ENCODE measurements at places on chromosomes 3 and 15. TPM values are rescaled to one million over a fixed set of nuclear protein-coding genes. Genes with fewer than 3 reads are reported as not detected.

COL6A5 gene
- total RNA-seq = not detected

IGF2BP2 gene
- total RNA-seq = 7.3 TPM

MYNN gene
- total RNA-seq = 16.8 TPM

NR2E3 gene
- 0.24 TPM for total RNA-seq

TMOD2 gene
- total RNA-seq = 28.5 TPM

TRIM59 gene
- total RNA-seq = 1.4 TPM

FGF12 gene
- total RNA-seq = 3.1 TPM

SLC51A gene
- total RNA-seq = not detected

LRRC31 gene
- not detected for total RNA-seq

DNA sequence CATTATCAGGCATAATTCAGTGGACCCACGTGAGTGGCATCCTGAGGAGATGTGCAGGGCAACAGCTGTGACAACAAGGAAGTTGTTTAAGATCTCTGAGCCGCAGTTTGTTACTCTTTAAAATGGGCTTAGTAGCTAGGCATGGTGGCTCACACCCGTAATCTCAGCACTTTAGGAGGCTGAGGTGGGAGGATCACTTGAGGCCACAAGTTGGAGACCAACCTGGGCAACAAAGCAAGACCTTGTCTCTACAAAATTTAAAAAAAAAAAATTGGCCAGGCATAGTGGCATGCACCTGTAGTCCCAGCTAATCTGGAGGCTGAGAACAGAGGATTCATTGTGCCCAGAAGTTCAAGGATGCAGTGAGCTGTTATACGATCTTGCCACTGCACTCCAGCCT, 12.2 kb downstream of the SUCLG2 start:
- DNase-seq = no peak

DNA sequence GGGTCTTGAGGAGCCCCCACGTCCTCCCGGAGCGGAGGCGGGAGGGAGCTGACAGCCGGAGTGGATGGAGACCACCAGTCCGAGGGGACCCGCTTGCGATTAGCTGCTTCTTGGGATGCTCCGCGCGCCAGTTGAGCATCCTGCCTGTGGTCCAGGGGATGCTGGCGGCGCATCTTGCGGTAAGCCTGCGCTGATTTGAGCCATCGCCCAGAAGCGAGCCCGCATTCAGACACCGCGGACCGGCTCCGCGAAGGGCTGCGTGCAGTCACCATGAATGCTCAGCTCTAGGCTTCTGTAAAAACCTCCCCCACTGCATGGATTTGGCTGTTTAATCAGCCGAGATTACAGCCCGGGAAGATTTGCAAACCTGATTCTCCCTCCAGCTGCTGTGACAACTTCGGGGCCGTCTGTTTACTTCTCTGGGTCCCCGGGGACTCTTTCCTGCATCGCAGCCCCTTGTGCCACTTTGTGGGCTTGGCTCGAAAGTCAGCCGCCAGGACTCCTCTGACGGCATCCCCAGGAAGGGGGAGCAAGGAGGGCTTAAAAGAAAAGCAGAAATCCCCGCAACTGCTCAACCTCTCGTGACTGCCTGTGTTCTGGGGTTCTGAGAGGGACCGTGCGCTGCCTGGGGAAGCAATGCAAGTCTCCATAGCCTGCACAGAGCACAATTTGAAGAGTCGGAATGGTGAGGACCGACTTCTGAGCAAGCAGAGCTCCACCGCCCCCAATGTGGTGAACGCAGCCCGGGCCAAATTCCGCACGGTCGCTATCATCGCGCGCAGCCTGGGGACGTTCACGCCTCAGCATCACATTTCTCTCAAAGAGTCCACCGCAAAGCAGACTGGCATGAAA, 171.1 kb downstream of the KCNAB1 start:
- no peak for DNase-seq

GRCh38 chr3:16432714-16433113, 80.8 kb downstream of the RFTN1 start:
- no peak for DNase-seq

GRCh38 chr3:138349926-138350665, 1.7 kb downstream of the MRAS start:
- no peak for DNase-seq

- DNase-seq = no peak
These were observed 44.9 kb upstream of the ZNF385D start for GRCh38 chr3:21795921-21796320.

GRCh38 chr3:64444490-64445108, 219.3 kb upstream of the PRICKLE2 start:
- DNase-seq = no peak

DNA sequence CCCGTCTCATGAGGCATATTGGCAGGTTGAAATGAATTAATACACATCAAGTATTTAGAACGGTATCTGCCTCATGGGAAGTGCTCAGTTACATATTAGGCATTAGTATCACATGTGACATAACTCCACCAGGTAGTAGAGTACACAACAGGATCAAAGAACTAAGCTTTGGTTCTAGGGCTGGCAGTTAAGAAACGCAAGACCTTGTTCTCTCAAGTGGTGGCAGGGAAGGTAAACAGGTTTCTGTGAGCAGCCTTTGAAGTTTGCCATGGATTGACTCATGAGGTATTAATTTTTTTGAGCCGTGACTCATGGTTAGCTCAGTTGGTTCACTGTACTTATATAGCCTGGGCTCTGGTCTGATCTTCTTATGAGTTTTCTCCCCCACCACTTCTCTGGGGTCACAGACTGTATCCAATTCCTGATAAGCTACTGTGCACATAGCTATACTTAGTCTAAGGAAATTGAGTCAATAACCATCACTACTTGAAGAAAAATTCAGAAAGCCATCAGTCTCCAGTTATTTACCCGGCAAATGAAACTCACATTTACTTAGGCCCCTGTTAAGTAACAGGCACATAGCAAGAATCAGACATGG, 155.6 kb upstream of the STT3B start:
- no peak for DNase-seq

DNA sequence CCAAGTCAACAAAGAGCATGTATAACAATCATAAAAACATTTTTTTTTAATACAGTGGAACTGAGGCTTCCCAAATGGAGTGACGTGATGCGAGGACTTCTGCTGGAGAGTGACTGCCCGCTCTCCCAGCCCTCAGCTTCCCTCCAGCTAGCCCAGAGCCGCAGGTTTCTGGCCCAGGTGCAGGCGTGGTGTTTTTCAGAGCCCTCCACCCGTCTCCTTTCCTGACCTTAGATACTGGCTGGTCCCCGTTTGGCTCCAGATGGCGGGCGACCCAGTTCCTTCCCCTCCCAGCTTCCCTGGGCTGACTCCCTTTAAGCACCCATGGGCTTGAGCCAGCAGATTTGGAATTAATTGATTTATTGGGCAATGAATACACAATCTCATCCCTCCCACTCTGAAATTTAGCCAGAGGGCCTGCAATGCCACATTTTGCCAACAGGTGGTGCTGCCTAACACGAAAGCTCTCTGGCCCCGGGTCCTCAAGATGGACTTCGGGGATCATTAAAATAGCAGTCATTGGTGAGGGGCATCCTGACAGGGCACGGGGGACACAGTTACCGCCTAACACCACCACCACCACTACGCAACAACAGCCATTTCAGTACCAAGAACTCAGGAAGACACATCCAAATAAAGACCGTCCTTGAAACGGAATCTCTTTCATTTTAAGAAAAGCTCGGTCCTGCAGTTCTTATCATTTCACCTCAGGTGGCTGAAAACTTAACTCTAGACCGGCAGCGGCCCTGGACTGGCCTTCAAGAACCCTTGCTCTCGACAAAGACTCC, 47.5 kb upstream of the MUC4 start:
- peak; percentile 96 for DNase-seq

- DNase-seq = no peak
These were observed 110.6 kb downstream of the GABRB3 start for GRCh38 chr15:26662283-26662682.

DNA sequence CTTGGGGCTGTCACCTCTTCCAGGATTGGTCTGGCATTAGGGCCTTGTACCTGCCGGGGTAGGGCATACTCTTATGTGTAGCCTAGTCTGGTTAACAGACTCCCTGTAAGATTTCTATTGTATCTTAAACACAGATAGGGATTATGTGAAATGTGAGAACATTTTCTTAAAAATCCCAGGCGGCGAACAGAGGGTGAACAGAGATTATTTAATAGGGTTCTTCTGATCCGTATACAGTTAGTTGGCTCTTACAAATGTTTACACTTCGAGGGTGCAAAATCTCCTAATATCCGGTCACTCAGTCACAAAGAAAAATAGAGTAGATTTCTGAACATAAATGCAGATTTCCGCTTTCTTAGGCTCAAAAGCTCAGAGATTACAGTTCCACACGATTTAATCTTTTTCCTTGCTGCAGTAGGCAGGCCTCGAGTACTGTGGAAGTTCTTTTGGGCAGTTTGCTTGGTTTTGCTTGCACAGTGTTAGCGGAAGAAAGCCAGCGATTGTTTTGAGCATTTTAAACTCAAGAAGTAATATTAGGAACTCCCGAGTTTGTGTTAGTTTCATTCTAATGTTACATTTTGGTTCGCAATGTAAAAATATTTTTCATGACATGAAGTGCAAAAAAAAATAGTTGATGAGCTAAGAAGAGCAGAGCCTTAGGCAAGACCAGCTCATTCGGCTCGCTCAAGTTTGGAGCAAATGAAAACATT, 993 bp downstream of the PLCL2 start:
- DNase-seq = no peak

DNA sequence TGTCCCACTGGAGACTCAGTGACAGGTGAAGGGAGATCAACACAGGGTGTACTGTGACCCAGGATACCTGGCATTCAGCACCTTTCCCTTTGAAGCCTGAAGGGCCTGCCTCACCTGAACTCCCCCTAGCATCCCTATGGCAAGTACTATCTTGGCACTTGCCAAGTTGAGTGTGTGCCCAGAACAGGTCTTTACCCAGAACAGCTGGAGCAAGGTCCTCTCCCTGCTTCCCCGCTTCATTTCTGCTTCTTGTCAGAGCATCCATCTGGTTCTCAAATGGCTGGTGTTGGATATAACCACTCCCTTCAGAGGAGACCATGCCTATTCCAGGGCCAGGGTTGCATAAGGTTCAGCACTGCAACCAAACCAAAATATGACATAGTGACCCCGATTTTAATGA, 73.0 kb downstream of the FAM43A start:
- no peak for DNase-seq

DNA sequence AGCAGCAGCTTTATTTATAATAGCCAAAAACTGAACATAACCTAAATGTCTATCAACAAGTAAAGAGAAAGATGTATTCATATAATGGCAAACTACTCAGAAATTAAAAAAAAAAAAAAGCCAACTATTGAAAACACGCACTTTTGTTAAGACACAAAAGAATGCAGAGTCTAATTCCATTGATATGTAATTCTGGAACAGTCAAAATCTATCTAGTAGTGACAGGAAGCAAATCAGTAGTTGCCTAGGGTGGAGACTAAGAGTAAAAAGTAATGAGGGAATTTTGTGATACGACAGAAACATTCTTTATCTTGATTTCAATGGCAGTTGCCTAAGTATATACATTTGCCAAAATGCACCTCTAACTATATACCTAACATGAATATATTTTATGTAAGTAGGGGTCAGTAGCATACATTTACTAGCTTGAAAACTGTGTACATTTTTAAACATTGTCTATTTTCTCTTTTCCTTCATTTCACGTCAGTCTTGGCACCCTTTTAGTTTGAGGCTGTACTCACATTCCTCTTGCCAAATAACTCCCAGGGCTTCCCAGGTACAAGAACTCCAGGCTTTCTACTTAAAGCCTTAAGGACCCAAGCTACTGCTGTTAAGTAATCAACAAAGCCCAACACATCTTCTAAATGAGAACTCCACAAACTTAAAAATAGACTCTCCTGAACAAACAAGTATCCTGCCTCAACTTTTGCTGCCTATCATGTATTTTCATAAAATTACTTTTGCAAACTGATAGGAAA, 54.7 kb downstream of the ADAM10 start:
- DNase-seq = no peak

- DNase-seq = no peak
These were observed 21.6 kb downstream of the QTRT2 start for GRCh38 chr3:114078126-114078525.

DNA sequence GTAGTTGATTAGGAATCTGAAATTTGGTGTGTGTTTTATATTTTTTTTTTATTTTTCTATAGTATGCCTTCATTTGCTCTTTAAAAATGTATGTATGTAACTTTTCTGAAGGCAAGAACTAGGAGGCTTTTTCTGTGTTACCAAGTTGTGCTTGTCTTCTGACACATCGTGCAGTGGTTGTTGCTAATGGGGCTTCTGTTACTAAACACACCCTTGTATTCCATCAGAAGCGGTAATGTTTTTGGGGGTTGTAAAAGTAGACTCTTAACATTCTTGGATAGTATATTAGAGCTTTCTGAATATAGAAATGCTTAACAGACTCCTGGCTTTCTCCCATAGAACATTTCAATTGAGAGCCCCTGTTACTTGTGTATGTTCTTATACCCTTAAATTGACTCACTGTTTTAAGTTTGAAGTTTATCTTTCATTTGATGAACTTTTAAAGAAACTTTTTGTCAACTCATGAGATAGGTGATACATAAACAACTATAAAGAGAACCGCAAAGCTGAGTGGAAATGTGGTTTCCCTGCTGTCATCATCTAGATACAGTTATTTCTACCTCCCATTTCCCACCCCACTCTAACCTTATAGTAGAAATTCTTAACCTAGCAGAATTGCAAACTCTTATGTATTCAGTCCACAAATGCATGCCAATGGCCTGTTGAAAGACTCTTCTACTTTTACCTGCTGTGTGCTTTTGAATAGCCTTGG, 2.5 kb downstream of the TIPARP start:
- no peak for DNase-seq

DNA sequence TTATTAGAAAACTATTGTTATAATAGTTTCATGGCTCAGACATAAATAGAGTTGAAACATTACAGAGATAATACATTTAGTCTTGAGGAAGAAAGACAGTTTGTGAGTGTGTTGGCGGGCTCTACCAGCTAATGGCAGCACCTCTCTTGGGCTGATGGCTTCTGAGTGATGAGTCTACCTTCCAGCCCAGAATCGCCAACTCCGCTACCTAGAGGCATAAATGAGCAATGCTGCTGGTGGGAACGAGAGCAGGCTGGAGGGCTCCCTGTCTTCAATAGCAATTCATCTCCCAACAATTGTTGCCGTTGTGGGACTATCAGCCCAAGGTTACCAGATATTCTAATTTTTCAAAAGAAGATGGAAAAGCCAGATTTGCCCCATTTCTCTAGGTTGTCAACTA, 388.7 kb downstream of the FOXP1 start:
- DNase-seq = no peak

DNA sequence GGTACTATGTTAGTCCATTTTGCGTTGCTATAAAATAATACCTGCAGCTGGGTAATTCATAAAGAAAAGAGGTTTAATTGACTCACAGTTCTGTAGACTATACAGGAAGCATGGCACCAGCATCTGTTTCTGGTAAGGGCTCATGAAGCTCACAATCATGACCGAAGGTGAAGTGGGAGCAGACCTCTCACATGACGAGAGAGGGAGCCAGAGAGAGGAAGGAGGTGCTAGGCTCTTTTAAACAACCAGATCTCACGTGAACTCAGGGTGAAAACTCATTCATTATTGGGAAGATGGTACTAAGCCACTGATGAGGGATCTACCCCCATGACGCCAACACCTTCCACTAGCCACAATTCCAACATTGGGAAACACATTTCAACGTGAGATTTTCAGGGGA, 301.7 kb upstream of the MDFIC2 start:
- DNase-seq = no peak

GRCh38 chr15:79623488-79623887, 191.4 kb downstream of the MINAR1 start:
- no peak for DNase-seq

- no peak for DNase-seq
These were observed 869 bp upstream of the TSC22D2 start for GRCh38 chr3:150407051-150407807.

- DNase-seq = no peak
These were observed 419.1 kb downstream of the TIGIT start for GRCh38 chr3:114712728-114713492.
